Fibroblast of skin of left biceps (primary cell): ENCODE measurements at places on chromosomes 5 and 9.

DNA sequence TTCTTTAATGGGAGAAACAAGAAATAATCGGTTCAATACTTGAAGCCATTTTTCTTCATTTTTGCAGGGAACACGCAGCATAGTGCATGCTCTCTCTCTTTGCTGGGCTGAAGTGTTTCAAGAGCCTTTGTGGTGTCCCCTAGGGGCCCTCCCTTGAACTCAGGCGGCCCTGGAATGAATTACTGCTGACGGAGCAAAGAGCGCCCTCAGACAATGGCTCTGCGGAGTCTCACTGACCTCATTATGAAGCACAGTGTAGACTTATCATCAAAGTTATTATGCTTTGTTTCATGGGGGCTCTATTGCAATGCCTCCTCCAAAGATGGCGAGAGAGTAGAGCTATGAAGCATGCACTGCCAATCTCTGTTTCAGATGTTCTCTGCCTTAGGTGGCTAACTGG is 64.8 kb upstream of the ADCY2 start:
- no peak for DNase-seq

DNA sequence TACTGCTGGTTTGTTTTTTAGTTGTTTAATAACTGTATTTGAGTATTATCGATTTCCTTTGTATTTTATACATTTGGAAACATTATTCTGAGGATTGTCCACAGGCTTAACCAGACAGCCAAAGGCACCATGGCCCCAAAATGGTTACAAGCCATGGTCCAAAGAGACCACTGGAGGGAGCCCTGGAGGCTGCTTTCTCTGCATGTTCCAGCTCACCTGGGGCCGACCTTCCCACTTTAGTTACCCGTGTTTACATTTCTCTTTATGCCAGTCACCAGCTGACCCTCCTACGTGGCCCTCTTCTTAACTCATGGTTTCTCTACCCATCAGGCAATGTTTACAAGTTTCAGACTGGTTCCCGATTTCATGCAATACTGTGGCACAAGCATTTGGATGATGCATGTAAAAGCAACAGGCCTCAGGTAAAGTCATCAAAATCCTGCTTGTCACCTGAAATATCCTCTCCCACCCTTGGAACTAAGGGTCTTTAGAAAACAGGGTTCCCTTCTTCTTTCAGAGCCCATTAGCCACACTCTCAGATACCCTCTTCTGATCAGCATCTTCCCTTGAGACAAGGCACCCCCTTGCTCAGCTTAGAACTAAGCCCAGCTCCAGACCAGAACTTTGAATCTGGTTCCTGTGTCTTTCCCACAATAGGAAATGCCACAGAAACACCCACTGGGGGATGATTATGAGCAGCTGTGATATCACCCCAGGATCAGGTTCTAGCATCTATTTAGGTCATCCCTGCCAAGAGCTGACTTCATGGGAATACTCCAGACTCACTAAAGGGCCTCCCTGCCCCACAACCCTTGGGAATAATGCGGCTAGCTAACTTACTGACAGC is 49.9 kb upstream of the GARNL3 start:
- DNase-seq: no peak

DNA sequence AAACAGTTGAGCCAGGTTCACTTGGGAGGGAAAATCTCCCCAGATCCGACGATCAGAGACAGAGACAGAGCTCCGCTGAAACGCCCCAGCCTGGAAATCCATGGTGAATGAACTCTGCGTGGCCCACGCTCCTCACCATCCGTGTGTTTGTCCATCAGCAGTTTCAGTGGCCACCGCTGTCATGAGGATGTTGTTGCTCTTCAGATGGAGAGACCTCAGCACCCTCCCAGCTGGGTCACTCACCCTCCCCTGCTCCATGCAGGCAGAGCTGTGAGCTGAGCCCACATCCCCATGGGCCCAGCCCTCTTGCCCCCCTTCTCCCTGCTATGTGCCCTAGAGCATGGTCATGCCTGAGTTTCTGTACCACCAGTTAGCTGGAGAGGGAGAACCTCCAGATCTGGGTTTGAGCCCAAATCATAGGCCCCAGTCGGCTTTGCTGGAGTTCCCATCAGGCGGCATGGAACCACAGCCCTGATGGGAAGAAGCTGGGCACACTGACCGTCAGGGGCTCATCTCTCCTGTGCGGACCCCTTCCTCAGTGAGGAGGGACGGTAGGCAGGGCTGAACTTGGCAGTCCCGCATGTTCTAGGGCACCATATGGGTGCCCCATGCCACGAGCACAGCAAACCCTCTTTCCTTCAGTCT is 154.4 kb upstream of the COL5A1 start:
- DNase-seq: no peak

DNA sequence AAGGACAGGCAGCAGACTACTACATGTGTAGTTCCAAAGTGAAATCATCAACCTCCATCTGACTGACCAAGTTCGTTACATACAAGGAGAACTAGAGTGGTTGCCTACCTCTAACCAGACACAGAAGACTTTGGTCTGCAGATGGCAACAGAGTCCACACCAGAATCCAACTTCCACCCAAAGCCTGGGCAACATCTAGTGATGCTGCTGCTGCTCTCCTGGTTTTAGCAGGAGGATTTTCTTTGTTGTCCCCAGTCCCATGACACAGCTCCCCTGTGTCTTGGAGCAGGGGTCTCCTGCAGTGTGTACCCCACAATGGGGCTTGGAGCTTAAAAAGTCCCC is 46.4 kb upstream of the APC start:
- no peak for DNase-seq

- DNase-seq: no peak
Measured at GRCh38 chr5:34706084-34706483, 50.0 kb downstream of the RAI14 start.

- DNase-seq: no peak
Measured at GRCh38 chr5:175354964-175355363, 89.0 kb downstream of the DRD1 start.

DNA sequence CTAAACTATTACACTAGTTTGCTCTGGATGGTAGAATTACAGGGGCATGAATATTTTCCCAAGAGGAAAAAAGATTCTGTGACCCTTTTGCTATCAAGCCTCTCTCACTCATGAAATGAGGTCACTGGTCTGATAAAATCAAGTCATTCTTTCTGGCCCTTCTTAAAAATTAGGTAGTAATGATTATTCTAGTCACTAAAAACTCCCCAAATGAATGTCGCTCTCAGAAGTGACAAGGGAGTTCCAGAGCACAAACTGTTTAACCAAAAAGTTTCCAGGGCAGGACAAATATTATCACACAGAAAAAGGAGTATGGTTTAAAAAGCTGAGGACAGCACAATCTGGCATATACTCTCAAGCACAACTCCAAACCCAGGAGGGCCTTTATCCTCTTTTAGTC is 12.5 kb downstream of the ERMP1 start:
- no peak for DNase-seq

DNA sequence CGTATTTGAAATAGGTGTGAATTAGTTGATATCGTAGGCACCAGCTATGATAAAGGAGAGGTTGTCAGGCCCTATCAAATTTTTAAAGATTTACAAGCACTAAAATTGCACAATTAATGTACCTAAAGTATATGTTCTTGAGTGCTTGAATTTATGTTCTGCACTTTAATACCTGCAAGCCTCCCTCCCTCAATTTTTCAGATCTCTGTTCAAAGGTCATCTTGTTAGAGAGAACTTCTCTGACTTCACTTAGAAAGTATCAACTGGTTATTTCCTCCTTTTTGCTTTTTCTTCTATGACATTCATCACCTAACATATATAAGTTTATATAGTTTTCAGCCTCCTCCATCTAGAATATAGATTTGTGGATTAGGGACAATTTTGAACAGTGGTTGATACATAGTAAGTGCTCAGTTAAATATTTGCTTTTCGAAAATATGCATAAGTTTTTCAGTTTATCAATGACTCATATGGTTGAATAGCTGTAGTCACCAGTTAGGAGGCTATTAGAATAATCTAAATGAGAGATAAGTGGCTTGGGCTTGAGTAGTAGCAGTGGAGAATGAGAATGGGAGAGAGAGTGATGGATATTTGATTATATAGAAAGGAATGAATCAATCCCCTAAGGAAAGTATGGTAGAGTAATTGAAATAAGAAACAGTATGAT is 37.3 kb downstream of the LOX start:
- DNase-seq: no peak

DNA sequence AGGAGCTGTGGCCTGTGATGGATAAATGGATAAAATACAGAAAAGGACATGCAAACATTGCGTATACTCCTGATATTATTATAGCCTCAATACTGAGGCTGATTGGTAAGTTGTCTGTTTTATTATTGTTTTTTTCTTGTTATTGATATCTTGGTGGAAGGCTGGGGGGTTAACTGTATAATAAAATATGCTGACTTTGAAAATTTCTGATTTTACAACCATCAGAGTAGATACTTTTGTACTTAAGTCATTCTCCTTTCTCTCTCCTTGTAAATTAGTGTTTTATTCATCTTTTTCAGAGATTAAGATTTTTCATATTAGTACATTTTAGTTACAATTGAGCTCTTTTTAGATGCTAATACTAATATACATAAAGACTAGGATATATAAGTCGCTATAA is 53.5 kb downstream of the ICE1 start:
- DNase-seq: no peak

GRCh38 chr5:149013796-149014195 is 49.1 kb downstream of the SH3TC2 start:
- no peak for DNase-seq

- DNase-seq: no peak
Measured at GRCh38 chr5:52864884-52865283, 77.2 kb downstream of the ITGA1 start.

GRCh38 chr5:92372766-92373165 is 989.6 kb upstream of the ARRDC3 start:
- DNase-seq: no peak

DNA sequence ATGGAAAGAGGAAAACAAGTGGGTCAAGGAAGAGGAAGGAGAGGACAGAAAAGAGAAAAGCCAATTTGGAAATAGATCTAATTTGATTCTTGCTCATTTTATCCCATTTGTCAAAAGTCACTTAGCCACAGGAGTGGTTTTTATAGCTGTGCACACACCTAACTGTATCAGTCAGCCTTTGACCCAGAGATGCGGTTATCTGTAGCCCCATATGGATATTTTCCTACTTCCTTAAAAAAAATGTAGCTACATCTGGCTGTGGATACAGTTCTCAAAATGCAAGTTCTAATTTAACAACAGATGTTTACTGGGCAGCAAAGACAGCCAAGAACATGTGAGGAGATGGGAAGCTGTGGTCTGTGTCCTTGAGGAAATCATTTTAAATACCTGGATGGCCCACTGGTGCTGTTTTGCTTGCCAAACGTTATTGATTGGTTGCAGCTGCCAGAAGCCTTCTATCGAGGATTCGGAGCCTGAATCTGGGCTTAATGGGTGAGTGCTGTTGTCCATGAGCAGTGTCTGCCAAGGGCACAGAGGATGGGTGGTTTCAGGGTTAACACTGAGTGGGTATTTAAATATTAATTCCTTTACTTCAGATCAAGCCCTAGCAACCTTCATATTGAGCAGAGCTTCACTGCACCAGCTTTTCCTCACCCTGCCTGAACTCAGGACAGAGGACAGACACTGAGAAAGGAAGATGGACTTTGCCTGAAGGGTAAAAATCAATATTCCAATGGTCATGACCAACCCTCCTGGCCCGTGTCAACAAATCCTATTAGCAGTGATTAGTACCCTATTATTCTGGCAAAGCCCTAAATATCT is 92.2 kb downstream of the APBA1 start:
- DNase-seq: no peak

DNA sequence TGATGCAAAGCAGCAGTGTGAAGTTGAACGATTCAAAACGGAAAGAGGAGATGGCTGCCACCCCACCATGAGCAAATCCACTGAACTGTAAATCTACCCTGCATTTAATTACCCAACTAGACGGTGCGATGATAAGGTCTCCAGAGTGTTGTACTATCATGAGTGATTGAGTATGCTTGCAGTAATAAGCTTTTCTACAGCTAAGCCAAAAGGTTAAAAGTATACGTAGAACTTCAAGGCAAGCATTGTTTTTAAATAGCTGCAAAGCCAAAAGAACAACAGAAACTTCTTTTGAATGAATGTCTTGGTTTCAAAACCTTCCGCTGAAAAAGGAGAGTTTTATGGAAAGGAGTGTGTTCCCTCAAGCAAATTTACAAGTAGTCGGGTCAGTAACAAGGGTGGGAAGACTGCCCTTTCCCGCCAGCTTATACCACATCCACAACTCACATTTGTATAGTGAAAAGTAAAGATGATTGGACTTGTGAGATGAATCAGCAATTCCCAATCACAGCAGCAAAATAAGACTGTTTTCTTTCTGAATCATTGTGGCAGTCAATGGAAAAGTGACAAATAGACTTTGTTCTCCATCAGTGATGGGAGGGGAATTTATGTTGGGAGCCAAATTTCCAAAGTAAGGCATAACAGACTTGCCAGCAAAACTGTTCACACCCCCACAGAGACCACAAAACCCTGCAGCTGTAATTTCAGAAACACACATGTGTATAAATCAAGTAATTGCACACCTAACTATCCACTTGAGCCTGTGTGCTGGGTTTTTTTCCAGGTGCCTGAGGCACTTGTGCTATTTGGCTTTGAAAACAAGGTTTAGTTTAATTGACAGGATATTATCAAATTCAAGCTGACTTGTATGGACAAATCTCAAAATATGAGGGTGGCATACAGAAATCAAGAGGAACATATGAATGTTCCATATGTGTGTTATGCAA is 407.7 kb upstream of the GRAMD2B start:
- DNase-seq: peak; percentile 20
